ENCODE measurements at places on chromosomes 12 and 14. TPM values are rescaled to one million over a fixed set of nuclear protein-coding genes. Genes with fewer than 3 reads are reported as not detected.
A peak's percentile ranks its signal among the peaks of the same experiment; 100 is the strongest.

FLRT2 gene
- 4.5 TPM for total RNA-seq

DNA sequence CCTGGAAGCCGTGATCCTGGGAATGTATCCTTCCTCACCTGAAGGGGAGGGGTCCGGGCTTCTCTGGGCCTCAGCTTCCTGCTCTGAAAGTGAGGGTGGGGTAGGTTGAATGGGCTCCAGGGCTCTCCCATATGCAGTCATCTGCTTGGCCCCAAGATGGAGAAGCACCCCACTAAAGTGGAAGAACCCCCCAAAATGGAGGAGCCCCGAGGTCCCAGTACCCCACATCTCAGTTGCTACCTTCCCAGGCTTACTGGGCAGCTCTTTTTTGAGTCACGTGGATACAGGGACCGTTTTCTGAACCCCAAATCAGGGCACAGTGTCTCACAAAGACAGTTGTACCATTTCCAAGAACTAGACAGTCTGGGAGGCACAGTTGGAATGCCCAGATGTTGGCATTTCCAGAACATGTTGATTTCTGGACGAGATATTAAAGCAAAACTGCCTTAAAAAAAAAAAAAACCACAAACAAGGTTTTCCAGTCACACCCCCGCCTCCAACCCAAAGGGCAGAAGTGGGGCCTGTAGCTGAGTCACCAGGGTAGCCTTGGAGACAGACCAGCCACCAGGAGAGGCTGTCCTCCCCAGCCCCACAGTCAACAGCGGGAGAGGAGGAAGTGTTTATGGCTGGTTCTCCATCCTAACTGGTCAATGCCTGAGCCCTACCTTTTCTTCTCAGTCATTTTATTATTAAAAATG is 12.1 kb downstream of the VASH1 start:
- DNase-seq: no peak

- no peak for DNase-seq
Observed at GRCh38 chr14:68793734-68794129, 865 bp upstream of the ZFP36L1 start.

DNA sequence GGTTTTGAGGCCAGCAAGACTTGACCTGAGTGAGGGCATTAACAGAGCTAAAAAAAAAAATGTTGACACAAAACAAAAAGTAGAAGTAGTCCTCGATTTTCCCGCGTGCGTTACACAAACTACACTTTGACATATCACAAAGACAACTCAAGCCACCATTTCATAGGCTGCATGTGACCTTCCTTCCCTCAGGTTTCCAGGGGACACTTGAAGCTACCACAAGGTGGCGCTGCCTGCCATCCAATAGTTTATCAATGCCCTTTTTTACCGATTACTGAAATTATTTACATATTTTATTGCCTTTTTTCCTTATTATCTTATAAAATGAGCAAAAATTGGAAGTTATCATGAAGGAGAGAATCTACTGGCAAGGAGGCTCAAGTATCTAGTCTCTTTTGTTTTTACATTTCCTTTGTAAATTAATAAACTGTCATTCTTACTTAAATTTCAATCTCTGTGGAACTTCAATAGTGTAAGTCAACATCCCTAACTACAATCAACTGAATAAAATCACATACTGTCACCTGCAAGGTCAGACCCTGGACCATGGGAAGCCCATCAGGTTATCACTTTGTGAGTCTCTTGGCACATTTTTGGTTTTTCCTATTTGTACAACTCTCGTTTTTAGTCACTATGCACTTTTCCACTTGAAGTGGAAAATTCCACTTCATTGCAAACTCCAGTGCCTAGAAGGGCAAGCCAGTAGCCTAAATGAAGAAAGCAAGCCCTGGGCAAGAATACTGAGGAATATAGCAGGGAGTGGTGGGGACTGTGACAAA is 84.6 kb upstream of the CPSF6 start:
- peak; percentile 38 for DNase-seq

DNA sequence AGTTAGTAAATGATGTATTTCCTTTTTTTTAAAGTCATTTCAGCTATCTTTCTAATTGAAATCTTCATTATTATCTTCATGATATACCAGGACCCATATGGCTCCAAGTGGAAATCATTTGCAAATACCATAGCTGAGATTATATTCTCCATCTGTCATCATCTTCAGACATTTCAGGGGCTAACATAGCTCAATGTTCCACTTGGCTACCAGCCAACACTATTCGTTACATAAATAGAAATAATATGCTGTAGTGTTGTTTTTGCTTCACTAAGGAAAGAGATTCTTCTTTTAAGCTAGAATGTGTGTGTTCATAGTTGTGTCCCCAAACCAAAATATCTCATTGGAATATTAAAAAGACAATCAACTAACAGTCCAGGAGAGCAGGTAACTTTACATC is 225.1 kb downstream of the DIO2 start:
- DNase-seq: no peak

GRCh38 chr12:122527478-122527944 is 462 bp downstream of the KNTC1 start:
- no peak for DNase-seq

- DNase-seq: no peak
Observed at GRCh38 chr12:5388581-5389535, 43.0 kb upstream of the NTF3 start.

DNA sequence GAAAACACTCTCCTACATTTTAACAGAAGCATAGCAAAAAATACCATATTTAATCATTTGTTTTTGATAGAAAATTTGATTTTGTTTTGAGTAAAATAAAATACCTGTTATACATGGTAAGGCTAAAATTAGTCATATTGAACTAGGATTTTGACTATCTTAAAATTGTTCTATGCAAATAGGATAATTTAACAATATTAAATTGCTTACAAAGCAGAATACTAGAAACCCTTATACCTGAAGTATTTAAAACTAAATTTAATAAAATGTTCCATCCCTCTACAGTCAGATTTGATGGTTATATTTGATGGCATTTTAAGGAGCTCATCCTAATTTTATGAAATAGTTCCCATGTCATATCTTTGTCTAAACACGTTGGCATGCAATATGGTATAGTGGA is 323.2 kb downstream of the GPHN start:
- DNase-seq: no peak

RNF212B gene
- not detected for total RNA-seq

- DNase-seq: no peak
Observed at GRCh38 chr14:100383727-100384158, 60.6 kb downstream of the SLC25A47 start.

- no peak for DNase-seq
Observed at GRCh38 chr12:116453631-116454030, 105.5 kb upstream of the MAP1LC3B2 start.

GRCh38 chr12:93803424-93803807 is 126.2 kb downstream of the CRADD start:
- DNase-seq: no peak

ANO6 gene
- 120 TPM for total RNA-seq
